ENCODE measurements at places on chromosomes 7 and 10. TPM values are rescaled to one million over a fixed set of nuclear protein-coding genes. Genes with fewer than 3 reads are reported as not detected.

GRCh38 chr10:123245264-123245663 is 91.1 kb downstream of the BUB3 start:
- no peaks in the 10 kb centered on the region for H3K27me3 ChIP-seq
- no peak for DNase-seq
- H3K4me3 ChIP-seq, result no peak overlapping the region
- no peaks in the 10 kb centered on the region for H3K4me1 ChIP-seq

DNA sequence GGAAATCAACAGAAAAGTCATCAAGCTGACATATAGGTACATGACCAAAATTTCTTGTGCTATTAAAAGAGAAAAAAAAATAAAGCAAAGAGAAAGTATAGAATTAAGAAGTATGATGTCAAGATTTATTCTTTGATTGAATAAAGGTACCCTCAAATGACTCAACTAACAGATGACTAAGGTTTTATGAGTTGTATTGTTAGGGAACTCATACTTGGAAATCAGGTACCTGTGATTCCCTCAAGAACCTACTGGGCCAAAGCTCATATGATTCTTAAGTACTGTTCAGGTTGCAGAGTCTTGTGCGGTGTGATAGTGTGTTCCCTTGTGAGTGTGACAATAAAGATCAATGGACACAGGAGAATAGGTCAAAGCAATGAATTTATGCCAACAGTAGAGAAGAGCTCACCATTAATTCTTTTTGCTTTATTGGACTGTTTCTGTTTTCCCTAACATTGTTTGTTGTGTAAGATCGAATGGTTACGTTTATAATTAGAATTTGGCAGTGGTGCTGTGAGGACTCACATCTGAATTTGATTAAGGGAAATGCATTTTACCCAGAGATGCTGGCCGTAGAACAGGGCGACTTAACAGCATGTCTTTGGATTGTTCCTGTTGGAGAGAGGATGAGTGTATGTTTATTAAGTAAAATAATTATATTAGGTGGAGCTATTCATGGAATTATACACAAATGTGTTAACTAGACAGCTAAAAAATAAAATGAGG is 293.2 kb upstream of the SEMA3D start:
- H3K27ac ChIP-seq, result no peak overlapping the region
- H3K4me3 ChIP-seq, result no peak overlapping the region
- DNase-seq, result no peak
- H3K36me3 ChIP-seq, result no peaks in the 10 kb centered on the region
- H3K4me1 ChIP-seq, result no peaks in the 10 kb centered on the region

- no peaks in the 10 kb centered on the region for H3K27me3 ChIP-seq
- H3K27ac ChIP-seq, result no peak overlapping the region
- H3K4me3 ChIP-seq, result no peak overlapping the region
Observed at GRCh38 chr10:98361131-98362025, 53.6 kb downstream of the PYROXD2 start.

The FBXL13 gene
- total RNA-seq, result 5.0 TPM

GRCh38 chr7:108418946-108419345 is 37.3 kb downstream of the NRCAM start:
- H3K36me3 ChIP-seq, result no peaks in the 10 kb centered on the region
- no peak overlapping the region for H3K27ac ChIP-seq
- H3K27me3 ChIP-seq, result no peaks in the 10 kb centered on the region
- no peak for DNase-seq

The ASAH2B gene
- total RNA-seq, result 5.3 TPM

GRCh38 chr7:101635484-101635883 is 6.4 kb upstream of the MYL10 start:
- H3K36me3 ChIP-seq, result no peaks in the 10 kb centered on the region
- no peak overlapping the region for H3K4me3 ChIP-seq
- no peak overlapping the region for H3K27ac ChIP-seq

DNA sequence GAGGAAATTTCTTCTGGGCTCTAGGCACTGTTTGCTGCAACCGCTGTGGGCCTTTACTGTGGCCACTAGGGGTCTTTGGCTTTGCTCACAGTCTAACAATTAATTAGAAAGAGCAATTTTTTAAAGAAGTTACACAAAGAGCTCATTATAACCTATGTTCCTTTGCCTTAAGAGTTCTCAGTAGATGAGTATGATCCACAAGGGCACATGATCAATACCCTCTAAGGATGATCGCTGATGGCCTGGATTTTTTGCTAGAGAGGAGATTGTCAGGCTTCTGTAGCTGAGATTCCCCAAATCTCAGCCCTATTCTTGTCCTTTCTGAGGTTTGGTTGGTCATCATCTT is 80.8 kb upstream of the RHOBTB1 start:
- no peaks in the 10 kb centered on the region for H3K27me3 ChIP-seq
- no peaks in the 10 kb centered on the region for H3K36me3 ChIP-seq
- no peak overlapping the region for H3K27ac ChIP-seq
- DNase-seq, result no peak
- H3K4me1 ChIP-seq, result no peaks in the 10 kb centered on the region

GRCh38 chr10:20919481-20919880 is 22.4 kb upstream of the NEBL start:
- H3K4me1 ChIP-seq, result no peaks in the 10 kb centered on the region
- H3K36me3 ChIP-seq, result no peaks in the 10 kb centered on the region
- no peak overlapping the region for H3K27ac ChIP-seq
- no peak overlapping the region for H3K4me3 ChIP-seq
- H3K27me3 ChIP-seq, result no peaks in the 10 kb centered on the region

The WASHC2A gene
- total RNA-seq, result 40.0 TPM

DNA sequence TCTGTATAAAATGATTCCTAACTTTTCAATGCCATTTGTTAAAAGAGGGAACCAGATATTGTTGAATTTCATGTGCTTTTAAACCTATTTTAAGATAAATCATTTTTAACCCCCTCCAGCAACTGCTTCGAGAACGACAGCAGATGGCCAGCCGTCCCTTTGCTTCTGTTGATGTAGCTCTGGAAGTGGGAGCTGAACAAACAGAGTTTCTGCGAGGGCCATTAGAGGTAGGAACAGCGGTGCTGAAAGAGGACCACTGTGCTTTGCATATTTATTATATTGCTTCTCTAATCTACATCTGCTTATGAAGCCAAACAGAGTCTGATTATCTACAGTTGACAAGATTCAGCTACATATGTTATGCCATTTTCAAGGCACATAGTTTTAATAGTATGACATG is 545.9 kb downstream of the GFRA1 start:
- H3K36me3 ChIP-seq, result no peaks in the 10 kb centered on the region
- no peak for DNase-seq
- no peaks in the 10 kb centered on the region for H3K27me3 ChIP-seq
- H3K27ac ChIP-seq, result no peak overlapping the region
- H3K4me3 ChIP-seq, result no peak overlapping the region

GRCh38 chr7:41010418-41010817 is 692.5 kb downstream of the INHBA start:
- no peaks in the 10 kb centered on the region for H3K36me3 ChIP-seq
- H3K27ac ChIP-seq, result no peak overlapping the region
- no peak overlapping the region for H3K4me3 ChIP-seq
- H3K27me3 ChIP-seq, result no peaks in the 10 kb centered on the region

GRCh38 chr10:102311025-102311420 is 65.7 kb downstream of the GBF1 start:
- H3K4me3 ChIP-seq, result no peak overlapping the region
- no peaks in the 10 kb centered on the region for H3K27me3 ChIP-seq
- H3K36me3 ChIP-seq, result no peaks in the 10 kb centered on the region

- peak; percentile 94 for DNase-seq
- no peaks in the 10 kb centered on the region for H3K27me3 ChIP-seq
- peak overlapping the region; percentile 98 for H3K27ac ChIP-seq
Observed at GRCh38 chr7:129948877-129949291, 3.9 kb downstream of the UBE2H start.

GRCh38 chr10:100353770-100354485 is 6.9 kb downstream of the SCD start:
- peaks cover 62% of the 10 kb centered on the region for H3K36me3 ChIP-seq
- peaks cover 33% of the 10 kb centered on the region for H3K4me1 ChIP-seq
- no peaks in the 10 kb centered on the region for H3K27me3 ChIP-seq
- no peak overlapping the region for H3K27ac ChIP-seq

The UBN2 gene
- total RNA-seq, result 27.5 TPM

GRCh38 chr10:11594589-11595394 is 16.7 kb downstream of the USP6NL start:
- peaks cover 15% of the 10 kb centered on the region for H3K4me1 ChIP-seq
- DNase-seq, result no peak
- H3K27me3 ChIP-seq, result no peaks in the 10 kb centered on the region
- peak overlapping the region; percentile 66 for H3K27ac ChIP-seq
- no peak overlapping the region for H3K4me3 ChIP-seq
